GM20000 (cell line): ENCODE measurements at places on chromosomes 13 and 19.
A peak's percentile ranks its signal among the peaks of the same experiment; 100 is the strongest.

- DNase-seq, result no peak
These were observed 877.2 kb upstream of the PCDH20 start for GRCh38 chr13:62292714-62293480.

DNA sequence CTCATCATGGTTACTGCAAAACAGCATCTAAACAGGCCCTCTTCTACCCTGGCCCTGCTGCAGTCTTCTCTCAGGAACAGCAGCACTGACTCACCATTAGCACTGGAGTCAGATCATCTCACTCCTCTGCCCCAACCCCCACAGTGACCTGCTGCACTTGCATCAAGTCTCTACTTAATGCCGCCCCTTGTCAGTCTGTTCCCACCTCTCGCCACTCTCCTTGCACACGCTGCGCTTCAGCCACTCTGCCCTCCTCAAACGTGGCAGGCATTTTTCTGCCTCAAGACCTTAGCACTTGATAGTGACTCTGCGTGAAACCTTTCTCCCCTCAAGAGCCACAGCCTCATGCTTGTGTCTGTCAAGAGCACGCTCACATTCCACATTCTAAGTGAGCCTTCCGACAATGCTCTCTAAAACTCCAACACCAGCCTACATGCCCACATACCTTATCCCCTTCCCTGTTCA, 22.1 kb downstream of the MIPEP start:
- DNase-seq, result no peak

GRCh38 chr13:52395704-52396103, 10.3 kb downstream of the THSD1 start:
- DNase-seq, result no peak

DNA sequence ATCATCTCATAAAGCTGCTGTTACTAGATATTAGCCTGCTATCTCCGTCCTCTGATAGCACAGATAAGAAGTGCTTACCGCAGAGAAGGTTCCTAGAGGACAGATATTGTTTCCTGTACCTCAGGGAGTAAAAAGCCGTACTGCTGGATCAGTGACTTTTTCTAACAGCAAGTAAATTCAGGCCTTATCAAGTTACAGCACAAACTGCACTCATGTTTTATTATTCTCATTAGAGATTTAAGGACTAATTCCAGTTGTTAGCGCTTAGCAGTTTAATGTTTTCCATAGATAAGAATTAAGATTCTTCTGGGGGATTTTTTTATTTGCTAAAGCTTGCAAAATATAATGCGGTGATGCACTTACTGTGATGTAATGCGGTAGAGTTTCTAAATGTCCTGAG, 119.0 kb upstream of the OBI1 start:
- no peak for DNase-seq

DNA sequence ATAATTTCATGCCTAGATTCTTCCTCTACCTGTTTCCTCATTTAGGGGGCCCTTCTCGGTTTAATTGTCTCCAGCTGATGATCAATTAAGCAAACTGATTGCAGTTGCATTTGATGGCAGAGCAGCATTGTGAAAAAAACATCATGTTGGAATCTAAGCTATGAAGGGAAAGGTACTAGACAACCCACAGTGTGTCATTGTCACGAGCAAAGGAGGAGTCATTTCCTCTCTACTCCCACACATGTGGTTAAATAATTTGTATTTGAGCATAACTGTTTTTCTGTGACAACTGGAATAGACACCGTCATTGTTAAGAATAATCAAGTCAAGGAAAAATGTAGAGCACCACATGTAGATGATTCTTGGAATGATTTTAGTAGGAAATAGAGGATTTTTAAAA, 240.3 kb downstream of the DCT start:
- DNase-seq, result no peak

DNA sequence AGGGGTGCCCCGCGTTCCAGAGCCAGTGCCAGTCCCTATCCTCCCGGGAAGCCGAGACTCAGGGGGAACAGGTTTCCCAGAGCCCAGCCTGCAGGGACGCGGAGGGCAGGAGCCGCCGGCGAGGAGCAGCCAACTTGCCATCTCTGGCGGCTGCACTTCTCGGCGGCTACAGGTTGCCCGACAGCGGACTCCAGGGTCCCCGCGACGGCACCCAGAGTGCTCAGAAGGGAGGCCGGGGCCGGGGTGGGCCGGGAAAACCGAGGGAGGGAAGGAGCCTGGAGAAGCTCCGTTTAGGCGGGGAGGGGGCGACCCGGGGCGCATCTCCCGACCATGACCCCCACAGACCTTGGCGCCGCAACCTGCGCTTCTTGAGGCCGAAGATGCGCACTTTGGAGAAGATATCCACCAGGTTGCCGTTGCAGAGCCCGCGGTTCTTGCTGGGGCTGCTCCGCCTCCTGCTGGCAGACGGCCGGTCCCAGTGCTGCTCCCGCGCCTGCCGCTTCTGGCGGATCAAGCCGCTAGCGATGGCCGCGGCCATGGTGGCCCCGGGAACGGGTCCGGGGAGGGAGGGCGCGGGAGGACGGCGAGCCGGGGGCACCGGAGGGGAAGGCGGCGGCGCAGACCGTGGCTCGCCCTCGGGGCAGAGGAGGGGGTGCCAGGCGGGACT, 463.8 kb downstream of the ITGBL1 start:
- DNase-seq, result peak; percentile 19

DNA sequence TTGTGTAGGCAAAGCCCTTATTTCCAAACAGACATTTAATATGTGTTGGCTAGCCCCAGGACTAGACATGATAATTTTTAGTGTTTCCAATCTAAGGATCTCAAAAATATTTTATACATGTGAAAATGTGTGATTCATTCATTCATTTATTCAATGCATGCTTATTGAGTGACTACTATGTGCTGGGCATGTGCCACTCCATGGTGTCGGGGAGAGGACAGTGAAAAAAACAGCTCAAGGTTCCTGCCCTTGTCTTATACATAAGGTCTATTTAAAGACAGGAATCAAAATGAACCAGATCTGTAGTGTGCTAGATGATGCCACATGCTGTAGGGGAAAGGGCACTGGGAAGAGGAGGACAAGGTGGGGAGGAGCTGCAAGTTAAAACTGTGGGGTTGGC, 36.5 kb downstream of the GJA3 start:
- DNase-seq, result no peak

- no peak for DNase-seq
These were observed 8.2 kb upstream of the ZNF177 start for GRCh38 chr19:9354651-9355050.

DNA sequence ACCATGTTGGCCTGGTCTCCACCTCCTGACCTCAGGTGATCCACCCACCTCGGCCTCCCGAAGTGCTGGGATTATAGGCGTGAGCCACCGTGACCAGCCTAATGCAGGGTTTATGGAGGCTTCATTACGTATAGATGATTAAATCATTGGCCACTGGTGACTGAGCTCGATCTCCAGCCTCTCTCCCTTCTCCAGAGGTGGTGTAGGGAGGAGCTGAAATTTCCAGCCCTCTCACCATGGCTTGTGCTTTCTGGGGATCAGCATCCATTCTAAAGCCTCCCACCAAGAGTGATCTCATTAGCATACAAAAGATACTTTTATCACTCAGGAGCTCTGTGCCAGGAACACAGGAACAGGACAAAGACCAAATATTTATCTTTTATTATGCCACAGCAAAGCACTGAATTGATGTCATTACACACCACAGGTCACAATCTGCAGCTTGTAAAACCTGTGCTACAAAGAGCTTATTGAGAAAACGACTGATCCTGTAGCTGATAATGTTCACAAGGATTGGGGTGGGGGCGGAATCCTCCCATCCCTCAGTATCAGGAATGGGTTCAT, 32.4 kb downstream of the RHPN2 start:
- no peak for DNase-seq

DNA sequence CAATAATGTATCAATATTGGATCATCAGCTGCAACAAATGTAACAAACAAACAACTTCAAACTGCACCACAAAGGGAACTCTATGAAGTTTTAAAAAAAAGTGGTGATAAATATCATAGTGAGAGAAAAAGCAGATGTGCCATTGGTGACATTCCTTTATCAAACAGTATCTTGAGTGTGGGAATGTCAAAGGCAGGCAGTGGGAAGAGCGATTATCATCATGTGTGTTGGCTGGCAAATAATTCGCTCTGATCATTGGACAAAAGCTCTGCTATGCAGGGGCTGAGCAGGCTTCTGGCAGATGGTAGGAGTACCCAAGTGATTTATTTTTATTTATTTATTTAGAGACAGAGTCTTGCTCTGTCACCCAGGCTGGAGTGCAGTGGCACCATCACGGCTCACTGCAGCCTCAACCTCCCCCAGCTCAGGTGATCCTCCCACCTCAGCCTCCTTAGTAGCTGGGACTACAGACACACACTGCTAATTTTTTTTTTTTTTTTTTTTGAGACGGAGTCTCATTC, 55.9 kb upstream of the RANBP3 start:
- DNase-seq, result no peak

DNA sequence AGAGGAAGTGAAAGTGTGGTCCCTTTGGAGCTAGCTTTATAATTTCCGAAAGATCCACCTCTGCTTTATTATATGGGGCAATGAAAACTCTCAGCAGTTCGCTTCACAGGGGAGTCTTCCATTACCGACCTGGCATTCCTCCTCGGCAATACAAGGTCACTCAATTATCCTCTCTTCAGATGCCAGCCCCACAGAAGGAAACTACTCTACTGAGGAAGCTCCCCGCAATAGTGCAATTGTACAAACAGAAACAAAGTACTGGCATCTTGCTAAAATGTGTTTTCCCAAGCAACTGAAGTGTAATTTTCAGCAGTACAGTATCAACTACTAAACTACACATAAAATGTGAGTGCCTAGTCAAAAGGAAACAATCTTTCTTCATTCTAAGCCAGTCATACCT, 702.0 kb downstream of the PCDH9 start:
- DNase-seq, result no peak

GRCh38 chr19:18112989-18113478, 15.5 kb downstream of the MAST3 start:
- DNase-seq, result peak; percentile 79

- DNase-seq, result no peak
These were observed 107.1 kb downstream of the UBL3 start for GRCh38 chr13:29743201-29743786.

- DNase-seq, result no peak
These were observed 13.3 kb downstream of the C3 start for GRCh38 chr19:6707011-6707657.

GRCh38 chr13:98549728-98550317, 27.1 kb downstream of the STK24 start:
- DNase-seq, result no peak
